ENCODE measurements at places on chromosomes 3 and 15. TPM values are rescaled to one million over a fixed set of nuclear protein-coding genes. Genes with fewer than 3 reads are reported as not detected.
A peak's percentile ranks its signal among the peaks of the same experiment; 100 is the strongest.

GRCh38 chr3:171851660-171852058 lies 8.5 kb downstream of the TMEM212 start:
- no peak for DNase-seq

AGBL1 gene
- 0.32 TPM for total RNA-seq

DNA sequence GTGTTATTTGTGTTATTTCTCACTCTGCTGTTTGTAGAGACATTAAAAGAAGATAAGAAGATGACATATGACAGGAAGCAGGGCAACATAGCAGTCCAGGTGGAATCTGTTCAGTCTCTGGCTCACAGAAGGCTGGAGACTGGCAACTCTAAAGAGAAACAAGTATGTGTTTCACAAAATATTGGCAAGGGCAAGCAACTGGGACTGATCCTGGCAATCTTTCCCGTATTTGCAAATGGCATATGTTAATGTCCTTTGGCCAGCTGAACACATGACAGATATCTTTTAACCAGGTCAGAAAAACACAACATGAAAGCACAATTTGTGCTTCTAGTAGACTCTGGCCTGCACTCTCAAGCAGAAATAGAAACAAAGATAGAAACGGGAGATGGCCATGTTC lies 1354.1 kb upstream of the EPHA6 start:
- DNase-seq = peak; percentile 36

GRCh38 chr3:187880851-187881250 lies 135.6 kb upstream of the BCL6 start:
- no peak for DNase-seq

DNA sequence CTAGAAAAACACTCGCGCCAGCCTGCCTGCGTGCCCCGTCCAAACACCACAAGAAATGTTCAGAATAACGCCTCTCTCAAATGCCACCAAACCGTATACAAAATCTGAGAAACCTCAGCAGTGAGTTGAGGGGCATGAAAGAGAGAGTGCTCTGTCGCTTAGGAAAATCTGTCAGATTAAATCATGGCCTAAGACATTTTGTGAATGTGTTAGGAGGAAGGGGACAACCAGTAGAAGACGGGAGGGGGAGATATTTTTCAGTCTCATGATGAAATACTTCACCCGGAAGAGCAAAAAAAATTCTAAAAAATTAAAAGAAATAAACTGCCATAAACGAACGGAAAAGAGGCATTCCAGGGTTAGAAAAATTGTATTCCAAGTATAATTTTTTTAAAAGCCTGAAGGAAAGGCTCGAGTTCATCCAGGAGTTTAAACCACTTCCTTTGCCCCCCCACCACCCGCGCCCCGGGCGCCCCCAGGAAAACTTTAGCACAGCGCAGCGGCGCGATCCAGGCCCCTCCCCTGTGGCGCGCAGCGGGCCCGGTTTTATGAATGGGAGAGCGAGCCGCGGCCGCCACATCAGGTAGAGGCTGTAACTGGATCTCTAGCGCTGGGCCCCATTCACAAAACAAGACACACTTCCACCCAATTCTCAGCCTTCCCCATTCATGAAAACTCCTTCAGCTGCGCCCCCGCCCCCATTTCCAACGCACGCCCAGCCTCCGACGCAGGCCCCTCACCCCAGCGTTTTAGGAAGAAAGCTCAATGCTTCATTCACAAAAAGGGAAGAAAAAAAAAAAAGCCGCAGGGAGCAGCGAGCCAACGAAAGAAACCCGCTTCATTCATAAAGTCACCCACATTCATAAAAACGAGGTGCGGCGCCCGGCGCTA lies 1.4 kb downstream of the ETV5 start:
- peak; percentile 80 for DNase-seq

ZNF501 gene
- 5.3 TPM for total RNA-seq

Measured in left lung (tissue), 14 donors.